ENCODE measurements at places on chromosomes 3 and 15.

DNA sequence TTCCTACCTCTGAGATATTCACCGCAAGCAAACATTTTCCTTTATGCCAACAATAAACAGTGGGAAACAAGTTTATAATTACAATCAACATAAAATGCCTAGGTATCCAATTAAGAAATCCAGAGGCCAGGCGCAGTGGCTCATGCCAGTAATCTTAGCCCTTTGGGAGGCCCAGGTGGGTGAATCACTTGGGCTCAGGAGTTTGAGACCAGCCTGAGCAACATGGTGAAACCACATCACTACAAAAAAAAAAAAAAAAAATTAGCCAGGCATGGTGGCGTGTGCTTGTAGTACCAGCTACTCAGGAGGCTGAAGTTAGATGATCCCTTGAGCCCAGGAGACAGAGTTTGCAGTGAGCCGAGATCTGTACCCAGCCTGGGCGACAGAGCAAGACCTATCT is 17.3 kb downstream of the TBC1D2B start:
- no peak for DNase-seq

DNA sequence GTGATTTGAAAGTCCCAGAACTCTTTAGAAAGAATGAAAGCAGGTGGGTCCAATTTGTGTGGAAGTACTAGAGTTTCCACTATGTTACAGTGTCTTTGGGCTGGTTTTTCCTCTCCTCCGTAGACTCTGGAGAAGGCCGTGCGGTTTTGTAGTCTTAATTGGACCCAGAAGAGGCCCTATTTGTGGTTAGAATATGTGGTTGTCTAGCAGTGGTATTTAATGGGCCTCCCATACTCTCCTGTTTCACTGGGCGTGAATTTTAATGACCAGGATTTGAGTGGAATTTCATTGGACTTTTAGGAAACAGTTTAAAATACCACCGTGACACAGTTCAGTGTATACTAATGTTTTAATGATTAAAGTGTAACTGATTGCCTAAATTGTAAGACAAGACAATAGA is 182.3 kb downstream of the BBX start:
- DNase-seq = no peak

DNA sequence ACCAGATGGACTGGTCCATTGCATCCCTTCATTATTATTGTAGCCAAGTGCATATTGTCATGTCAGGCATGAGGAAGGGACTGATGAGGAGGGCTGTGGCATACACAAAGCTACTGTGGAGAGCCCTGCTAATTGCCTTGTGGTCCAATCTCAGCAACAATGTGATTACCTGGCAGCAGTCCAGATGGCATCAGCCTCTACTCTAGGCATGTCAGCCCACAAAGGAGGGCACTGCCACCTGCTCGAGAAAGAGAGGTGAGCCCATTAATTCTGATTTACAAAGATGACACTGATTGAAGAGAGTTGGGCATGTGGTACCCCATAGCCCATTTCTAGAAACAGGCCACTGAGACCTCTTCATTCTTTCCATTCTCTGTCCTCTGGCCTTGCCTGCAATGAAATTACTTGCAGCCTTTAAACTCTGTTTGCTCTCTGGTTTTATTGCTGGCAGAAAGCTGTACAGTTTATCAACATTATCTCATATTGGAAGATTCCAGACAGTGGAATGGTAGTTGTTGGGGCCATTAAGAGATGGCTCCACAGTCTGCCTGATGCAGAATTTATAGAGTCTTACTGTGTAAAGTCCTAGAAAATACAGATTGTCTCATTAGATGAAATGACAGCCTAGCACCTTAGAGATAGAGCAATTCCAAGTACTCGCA is 307.7 kb downstream of the ARPP21 start:
- no peak for DNase-seq

DNA sequence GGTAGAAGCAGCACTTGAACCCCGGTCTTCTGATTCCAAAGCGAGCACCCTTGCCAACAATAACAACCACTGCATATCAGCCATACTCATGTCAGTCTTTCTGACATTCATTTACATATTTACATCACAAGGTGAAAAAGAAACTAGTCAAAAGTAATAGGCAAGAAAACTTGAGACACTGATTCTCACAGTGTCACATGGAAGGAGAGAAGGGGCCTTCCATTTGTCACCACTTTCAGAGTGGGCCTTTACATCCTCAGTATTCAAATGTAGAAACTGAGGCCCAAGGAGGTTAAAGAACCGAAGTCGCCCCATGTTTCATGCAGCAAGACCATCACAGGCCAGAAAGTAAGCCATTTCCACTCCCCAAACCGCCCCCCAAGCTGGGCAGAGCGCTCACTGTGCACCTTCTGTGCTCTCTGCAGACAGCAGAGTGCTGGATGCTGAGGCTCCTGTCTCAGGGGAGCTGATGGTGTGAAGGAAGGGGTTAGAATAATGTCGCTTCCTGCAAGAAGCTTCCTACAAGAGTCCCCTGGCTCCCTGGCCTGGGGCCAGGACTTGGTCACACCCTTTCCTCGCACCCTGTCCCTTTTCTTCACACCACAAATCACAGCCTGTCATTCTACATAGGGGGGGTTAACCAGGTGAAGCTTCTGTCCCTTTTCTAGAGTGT is 260.1 kb downstream of the UACA start:
- DNase-seq = no peak

- no peak for DNase-seq
These were observed 244.4 kb downstream of the ADAMTSL3 start for GRCh38 chr15:83898361-83898760.

- DNase-seq = no peak
These were observed 11.9 kb downstream of the ACTC1 start for GRCh38 chr15:34783431-34783830.

DNA sequence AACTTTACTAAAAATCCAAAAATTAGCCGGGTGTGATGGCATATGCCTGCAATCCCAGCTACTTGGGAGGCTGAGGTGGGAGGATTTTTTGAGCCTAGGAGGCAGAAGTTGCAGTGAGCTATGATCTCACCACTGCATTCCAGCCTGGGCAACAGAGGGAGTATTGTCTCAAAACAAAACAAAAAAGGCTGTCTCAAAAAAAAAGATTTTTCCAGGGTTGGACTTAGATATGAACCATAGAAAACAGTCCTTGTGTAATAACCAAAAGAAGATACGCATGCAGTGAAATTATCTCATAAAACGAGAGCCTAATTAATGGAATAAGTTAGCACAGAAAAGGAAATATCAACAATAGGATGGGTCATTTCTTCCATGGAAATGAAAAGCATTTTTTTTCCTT is 320.4 kb upstream of the RASGRP1 start:
- no peak for DNase-seq

GRCh38 chr3:168341956-168342936 is 246.5 kb upstream of the GOLIM4 start:
- DNase-seq = no peak

DNA sequence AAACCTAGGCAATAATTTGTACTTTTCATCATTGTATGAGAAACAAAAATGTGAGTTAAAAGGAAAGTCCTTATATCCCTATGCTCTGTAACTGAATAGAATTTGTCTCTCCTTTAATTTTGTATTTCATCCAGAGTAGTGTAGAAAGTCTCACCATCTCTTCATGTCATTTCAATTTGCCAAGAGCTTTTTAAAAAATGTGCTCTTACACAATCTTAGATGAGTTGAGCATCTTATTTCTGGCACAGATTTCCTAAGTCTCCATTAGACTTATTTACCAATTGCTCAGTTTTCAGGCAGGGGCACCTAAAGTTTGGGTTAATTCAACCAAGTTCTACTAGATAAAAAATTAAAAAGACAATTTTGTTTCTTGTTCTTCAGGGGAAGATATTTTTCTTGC is 201.5 kb upstream of the RBMS3 start:
- DNase-seq = no peak

- no peak for DNase-seq
These were observed 3.6 kb downstream of the PLCL2 start for GRCh38 chr3:16888356-16888755.

- no peak for DNase-seq
These were observed 21.2 kb downstream of the GABRA5 start for GRCh38 chr15:26887926-26888666.

DNA sequence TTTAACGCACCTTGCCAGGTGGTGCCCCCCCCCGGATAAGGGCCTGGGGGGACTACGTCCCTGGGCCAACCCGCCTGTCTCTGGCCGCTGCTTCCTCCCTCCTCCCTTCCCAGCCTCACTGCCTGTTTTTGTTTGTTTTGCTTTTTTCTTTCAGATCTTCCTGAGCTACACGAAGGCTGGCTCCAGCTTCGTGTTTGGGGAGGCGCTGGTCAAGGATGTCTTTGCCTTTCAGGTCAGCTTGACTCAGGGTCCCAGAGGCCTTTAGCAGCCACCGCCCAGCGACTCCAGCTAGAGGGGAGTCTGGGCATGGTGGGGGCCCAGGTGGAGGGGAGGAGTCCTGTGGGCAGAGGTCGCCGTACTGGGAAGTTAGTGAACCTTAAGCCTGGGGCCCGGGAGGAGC is 24.1 kb downstream of the SLC28A1 start:
- DNase-seq = no peak

DNA sequence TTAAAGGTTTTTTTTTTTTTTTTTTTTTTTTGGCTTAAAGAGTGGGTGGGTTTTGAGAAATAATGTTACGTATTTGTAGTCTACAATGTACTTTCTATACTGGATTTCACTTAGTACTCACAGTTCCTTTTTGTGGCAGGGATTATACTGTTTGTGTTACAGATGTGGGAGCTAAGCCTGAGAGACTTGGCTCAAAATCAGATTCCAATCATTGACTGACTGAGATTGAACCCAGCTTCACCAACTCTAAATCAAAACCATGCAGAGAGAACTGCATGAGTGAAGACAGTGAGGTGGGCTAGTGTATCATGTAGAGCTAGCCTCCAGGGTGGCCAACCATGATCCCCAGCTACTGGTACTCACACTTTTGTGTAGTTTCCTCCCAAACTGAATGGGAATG is 68.0 kb downstream of the TMEM108 start:
- no peak for DNase-seq

DNA sequence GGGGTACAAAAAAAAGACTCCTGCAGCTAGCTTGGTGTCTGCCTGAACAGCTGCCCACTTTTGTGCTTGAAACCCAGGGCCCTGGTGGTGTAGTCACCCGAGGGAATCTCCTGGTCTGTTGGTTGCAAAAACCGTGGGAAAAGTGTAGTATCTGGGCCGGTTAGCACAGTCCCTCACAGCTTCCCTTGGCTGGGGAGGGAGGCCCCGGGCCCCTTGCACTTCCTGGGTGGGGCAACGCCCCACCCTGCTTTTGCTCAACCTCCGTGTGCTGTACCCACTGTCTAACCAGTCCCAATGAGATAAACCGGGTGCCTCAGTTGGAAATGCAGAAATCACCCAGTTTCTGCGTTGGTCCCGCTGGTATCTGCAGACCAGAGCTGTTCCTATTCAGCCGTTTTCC is 211.7 kb upstream of the ZPLD1 start:
- no peak for DNase-seq

DNA sequence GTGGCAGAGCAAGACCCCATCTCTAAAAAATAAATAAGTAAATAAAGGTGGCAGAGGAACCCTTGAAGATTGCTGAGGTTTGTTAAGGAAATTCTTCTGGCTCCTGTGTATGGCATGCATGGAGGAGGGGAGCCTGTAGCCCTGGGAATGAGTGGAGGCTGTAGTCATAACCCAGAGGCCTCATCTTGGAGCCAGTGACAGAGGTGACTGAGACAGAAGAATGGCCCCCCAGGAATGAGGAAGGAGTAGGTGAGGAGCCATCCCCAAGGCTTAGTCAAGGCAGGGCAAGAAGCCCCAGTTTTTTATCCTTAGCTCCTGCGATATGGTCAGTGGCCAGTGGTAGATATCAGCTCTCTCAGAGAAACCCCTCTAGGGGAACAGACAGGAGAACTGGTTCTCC is 46.5 kb downstream of the BSN start:
- no peak for DNase-seq

DNA sequence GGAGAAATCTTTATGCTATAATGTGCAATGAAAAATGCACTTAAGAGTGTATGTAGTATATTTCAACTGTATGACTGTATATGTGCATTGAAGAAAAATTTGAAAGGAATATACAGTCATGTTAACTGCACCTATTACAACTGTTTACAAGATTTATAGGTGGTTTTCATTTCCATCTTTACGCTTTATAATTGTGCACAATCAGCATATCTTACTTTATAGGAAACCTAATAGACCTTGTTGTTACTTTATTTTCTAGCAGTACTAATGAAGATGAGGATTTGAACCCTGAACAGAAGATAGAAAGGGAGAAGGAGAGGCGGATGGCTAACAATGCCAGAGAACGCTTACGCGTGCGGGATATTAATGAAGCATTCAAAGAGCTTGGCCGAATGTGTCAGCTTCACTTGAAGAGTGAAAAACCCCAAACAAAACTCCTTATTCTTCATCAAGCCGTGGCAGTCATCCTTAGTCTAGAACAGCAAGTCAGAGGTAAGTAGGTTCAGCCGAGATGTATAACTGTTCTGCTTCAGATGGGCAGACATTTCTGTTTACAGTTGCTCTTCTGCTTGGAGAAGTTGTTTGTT is 103.4 kb upstream of the CGNL1 start:
- DNase-seq = no peak

GRCh38 chr3:155302891-155303290 is 9.4 kb upstream of the STRIT1 start:
- DNase-seq = no peak

- DNase-seq = no peak
These were observed 30.7 kb downstream of the CLEC3B start for GRCh38 chr3:45056608-45057301.

DNA sequence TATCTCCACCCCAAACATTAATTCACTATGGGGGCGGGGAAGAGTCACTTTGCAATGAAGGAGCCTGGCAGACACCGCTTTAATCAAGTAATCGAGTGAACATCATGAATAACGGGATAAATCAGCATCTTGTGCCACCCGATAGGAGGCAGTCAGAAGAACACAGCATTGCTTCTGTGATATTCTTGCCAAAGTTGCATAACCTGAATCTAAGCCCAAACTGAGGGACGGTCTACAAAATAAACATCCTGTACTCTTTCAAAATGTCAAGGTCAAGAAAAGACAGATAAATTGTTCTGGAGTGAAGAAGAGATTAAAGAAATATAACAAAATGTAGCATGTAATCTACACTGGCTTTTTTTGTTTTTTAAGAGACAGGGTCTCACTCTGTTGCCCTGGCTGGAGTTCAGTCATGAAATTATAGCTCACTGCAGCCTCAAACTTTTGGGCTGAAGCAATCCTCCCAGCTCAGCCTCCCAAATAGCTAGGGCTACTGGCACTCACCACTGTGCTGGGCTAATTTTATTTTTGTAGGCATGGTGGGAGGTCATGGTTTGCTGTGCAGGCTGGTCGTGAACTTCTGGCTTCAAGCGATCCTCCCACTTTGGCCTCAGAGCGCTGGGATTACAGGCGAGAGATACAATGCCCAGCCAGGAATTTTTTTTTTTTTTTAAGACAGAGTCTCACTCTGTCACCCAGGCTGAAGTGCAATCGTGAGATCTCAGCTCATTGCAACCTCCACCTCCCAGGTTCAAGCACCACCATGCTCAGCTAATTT is 20.1 kb upstream of the VWA5B2 start:
- DNase-seq = no peak

DNA sequence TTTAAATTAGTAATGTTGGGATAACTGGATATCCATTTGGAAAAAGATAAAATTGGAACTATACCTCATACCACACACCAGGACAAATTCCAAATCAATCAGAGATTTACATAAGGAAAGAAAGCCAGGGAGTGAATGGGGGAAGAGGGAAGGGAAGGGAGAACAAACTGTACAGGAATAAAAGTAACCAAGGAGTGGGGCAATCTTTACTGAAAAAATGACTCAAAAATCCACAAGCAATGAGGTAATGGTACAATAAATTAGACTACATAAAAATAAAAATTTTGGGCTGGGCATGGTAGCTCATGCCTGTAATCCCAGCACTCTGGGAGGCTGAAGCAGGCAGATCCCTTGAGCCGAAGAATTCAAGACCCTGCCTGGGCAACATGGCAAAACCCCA is 82.6 kb downstream of the MLH1 start:
- no peak for DNase-seq
